Ecto neural progenitor cell (in vitro differentiated cells): ENCODE measurements at places on chromosomes 6 and 20.

DNA sequence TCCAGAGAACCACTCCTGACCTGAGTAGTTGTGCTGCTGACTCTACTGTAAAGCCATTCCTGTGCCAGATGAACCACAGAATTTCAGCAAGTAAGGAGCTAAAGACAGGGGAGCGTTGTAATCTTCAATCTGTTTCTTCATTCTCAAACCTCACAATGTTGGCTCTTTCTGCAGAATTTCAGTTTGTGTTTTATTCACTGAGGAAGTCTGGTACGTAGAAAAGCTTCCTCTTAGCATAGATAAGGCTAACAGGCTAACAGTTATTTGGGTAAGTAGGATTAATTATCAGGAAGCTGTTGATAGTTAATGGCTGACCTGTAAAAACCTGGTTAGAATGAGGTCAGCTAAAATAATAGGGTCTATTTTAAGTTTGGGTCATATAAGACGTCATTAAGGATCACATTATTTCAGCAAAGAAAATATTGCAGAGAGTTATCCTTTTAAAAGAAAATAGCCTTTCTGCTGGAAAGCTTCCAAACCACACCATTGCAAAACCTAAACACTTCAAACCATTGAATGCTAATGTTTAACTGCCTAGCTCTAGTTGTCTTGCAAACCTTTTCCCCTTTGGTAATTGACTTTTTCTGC is 14.1 kb upstream of the TENT5A start:
- DNase-seq: no peak

DNA sequence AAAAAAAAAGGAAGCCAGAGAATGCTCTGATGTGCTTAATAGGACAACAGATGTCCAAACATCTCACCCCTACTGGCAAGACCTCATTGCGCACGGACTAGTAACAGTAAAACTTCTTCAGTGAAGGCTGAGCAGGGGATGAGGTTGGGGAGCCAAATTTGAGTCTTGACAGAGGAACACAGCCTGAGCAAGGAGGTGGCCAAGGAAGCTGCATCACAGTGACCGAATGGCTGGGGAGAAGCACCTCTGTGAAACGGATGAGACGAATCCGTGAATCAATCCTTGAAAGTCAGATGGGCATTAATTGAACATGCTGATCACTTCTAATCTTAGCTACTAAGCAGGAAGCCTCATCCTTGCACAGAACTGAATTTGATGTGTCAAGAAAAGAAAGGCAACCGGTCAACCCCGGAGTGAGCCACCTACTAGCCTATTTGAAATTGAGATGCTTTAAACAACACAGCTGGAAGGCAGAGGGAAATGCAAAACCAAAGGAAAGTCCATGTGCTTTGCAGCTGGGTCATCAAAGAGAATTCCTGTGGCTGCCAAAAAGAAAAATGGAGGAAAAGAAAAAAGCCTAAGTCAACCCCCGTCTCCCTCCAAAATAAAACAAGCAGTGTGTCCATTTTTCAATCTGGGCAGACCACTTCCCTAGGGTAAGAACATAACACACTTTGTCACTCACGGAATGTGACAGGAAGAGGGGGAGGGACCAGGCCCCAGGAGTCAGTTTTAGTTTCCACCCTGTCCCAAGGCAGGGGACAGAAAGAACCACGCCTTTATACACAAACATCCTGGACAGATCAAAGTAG is 29.5 kb downstream of the PXDC1 start:
- no peak for DNase-seq

DNA sequence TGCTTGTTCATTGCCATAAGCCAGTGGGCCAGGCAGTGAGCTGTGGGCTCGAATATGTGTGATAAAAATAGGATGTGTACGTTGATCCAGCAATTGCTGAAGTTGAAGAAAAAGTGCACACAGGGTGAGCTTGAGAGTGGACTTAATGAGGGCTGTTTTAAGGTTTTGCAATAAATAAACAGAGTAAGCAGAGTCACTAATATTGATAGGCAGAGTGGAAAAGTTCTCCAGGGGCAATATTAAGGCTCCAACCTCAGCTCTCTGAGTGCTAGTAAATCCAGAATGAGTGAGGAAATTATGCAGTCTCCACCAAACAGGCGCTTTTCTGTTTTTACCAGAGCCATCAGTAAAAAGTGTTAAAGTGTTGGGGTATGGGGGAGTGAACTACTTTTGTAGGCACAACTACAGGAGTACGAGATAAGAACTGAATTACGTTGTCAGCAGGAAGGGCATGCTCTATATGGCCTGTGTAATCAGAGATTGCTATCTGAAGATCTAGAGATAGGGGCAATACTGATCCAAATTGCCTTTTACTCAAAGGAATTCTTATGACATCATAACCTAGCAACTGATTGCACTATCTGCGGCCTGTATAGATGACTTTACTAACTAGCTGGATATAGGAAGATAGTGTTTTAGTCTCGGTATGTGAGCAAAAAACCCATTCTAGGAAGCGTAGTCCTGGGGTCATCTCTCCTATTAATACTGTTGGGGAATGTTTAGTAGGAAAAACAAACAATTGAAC is 7.6 kb upstream of the TBC1D20 start:
- DNase-seq: no peak

- no peak for DNase-seq
Measured at GRCh38 chr6:125987026-125987617, 782 bp downstream of the TRMT11 start.

- no peak for DNase-seq
Measured at GRCh38 chr20:64254156-64254555, 1.4 kb upstream of the PCMTD2 start.

- DNase-seq: no peak
Measured at GRCh38 chr20:17696287-17696686, 3.5 kb upstream of the BANF2 start.

DNA sequence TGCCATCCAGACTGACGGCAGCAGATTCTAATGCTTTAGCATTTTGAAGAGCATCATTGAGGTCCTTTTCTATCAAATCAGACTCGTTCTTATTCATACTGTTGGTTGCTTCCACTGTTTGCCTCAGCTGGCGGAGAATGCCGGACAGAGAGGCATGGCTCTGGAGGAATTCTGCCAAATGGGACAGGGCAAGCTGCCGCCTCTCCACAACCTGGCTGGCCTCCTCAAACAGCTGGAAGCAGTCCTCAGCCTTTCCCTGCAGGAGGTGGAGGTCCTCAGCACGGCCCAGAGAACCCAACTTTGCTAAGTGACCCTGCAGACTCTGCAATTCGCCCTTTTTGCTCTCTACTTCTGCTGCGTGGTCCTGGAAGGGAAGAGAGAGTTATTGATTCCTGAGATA is 220.5 kb downstream of the SYNE1 start:
- no peak for DNase-seq

GRCh38 chr6:128413291-128413690 is 107.1 kb downstream of the PTPRK start:
- DNase-seq: no peak

- no peak for DNase-seq
Measured at GRCh38 chr6:109820706-109821350, 129.7 kb downstream of the FIG4 start.

GRCh38 chr6:99446076-99446475 is 21.0 kb upstream of the PNISR start:
- no peak for DNase-seq

- peak; percentile 84 for DNase-seq
Measured at GRCh38 chr6:104952911-104953399, 4.0 kb upstream of the LIN28B start.

DNA sequence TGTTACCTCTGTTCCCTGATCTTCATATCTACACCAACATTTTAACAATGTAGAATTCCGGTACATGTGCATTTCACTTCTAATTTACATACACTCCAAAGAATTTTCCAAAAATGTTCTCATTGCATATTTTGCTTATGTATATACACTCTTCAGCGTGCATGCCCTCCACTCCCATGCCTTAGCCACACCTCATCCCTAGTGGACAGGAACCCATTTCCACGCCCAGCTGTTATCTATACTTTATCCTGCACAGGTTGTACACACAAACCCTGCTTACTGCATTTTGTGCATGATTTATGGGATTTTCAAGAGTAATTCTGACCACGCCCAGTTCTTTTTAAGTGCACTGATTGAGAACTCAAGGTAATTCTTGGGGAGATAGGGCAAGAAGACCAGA is 102.4 kb downstream of the TFAP2C start:
- no peak for DNase-seq

DNA sequence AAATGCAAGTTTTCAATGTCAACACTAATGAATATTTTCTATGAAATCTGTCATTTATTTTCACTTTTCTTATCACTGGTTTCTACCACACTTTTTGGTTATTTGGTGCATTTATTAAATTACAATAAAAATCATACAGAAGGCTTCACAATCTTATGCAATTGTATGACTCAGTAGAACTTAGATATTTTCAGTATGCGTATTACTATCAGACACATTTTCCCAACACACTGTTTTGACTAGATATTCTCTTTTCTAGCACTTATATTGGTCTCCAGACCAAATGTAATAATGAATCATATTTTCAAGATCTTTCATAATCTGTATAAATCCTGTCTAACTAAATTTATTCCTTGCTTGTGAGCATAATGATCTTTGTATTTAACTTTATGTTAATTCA is 74.1 kb downstream of the FAM83B start:
- no peak for DNase-seq

GRCh38 chr6:67698534-67698933 is 936.5 kb upstream of the ADGRB3 start:
- no peak for DNase-seq

DNA sequence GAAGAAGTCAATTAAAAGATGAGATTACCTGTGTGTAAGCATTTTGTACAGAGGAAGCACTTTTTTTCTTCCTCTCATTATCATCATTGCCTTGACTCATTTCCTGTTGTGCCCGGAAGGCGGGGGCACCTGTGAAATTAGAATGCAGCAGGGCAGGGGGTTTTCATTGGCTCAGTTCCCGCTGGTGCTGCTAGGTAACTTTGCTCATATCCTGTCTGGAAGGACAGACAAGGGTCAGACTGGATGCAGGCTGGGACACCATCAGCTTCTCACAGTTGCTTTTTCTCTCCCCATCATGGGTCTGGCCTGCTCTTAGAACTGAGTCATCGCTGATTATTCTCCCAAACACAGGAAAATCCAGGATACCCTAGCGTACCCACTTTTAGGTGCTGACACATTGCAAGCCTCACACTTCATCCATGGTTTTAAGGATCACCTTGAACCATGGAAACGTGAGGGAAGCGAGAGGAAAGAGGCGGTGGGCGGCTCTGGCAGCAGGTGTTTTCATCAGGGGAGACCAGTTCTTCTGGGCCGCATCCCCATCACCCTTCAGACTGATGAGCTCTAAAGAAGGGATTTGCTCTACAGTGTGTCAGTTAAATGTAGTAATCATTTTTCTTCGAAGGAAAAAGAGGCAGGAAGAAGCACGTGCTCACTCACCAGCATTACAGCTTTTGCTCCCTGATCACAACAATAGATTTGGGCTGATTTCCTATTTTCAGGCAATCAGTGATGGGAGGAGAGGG is 195.7 kb upstream of the SASH1 start:
- DNase-seq: no peak

- no peak for DNase-seq
Measured at GRCh38 chr6:158205169-158205944, 37.2 kb downstream of the GTF2H5 start.

GRCh38 chr6:149940672-149940982 is 1.2 kb upstream of the ULBP2 start:
- no peak for DNase-seq

GRCh38 chr6:43713643-43714310 is 26.2 kb upstream of the MRPS18A start:
- no peak for DNase-seq

DNA sequence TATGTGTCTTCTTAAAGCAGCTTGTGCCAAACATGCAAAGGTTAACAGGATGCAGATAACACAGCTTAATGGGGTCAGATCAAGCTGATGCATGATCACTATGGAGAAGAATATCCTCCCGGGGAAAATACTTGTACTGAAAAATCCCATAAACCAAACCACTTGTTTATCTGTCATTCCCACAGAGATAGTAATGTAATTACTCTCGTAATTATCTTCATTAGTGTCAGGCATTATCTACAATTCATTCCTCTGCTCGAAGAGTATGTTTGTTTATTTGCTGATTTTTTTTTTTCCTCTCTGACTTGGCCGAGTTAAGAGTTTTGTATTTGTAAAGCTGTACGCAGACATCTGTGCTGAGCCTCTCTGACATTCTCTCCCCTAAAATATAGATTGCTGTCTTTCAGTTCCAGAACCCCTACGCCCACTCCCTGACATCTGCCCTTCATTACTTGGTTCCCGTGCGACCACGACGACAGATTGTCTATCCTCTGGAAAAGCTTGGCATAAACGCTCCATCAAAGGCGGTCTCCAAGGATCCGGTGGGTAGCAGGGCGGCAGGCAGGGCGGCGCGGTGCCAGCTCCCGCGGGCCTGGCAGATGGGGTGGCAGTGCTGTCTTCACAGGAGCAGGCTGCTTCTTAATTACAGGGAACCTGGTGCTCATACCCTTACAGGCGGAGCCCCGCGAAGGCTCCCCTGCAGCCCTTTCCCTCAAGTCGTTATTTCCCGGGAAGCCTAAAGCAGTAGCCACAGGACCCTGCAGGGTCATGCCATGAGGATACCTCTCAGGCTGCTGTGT is 147.2 kb downstream of the CFAP61 start:
- DNase-seq: no peak

- DNase-seq: no peak
Measured at GRCh38 chr6:131040866-131041265, 22.2 kb downstream of the EPB41L2 start.

- peak; percentile 41 for DNase-seq
Measured at GRCh38 chr20:58694241-58695083, 1.9 kb downstream of the NPEPL1 start.

DNA sequence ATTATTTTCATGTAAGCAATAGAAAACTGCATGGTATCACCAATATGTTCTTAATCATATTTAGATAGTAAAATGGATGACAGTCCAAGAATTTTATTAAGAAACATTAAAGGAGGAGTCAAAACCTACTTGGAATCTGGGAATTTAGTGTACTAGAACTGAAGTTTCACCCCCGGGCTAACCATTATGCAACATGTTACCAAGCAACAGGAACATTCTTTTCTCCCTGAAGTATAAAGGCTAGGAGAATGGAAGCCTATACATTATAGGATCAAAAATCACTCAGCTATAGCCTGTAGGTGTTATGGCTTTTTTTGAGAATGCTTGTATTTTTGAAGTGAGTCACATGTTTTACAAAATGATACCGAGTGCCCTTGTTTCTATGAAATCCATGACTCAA is 538.3 kb downstream of the GRIK2 start:
- no peak for DNase-seq

DNA sequence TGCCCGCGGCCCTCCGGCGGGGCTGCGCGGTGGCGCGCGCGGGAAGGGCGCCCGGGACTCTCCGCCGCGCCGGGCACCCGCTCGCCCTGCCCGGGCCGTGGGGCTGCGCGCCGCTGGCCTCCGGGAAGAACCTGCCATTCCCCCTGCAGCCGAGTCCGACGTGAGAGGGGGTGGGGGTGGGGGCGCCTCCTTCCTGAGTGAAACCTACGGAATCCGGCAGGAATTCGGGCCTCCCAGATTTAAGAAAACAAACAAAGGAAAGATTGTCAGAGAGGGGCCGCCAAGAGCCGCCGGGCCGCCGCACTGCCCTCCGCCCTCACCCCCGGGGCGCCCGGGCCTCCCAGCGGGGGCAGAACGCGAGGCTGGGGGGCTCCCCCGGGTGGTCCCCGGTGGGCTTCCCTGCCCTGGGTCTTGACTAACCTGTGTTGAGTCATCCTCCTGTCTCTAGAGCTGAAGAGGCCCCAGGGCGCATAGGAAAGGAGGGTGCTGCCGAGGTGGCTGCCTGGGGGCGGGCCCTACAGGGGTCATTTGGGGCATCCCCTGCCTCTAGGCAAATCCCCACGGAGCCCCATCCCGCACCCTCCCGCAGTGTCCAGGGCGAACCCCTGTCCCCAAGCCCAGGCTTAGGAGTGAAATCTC is 42.2 kb upstream of the FOXP4 start:
- peak; percentile 74 for DNase-seq
